ENCODE measurements at places on chromosomes 12 and 14.
A peak's percentile ranks its signal among the peaks of the same experiment; 100 is the strongest.

GRCh38 chr14:67517083-67517482 lies 16.0 kb upstream of the PLEKHH1 start:
- DNase-seq: no peak

- DNase-seq: no peak
These were observed 397.7 kb upstream of the DDHD1 start for GRCh38 chr14:53550776-53551175.

DNA sequence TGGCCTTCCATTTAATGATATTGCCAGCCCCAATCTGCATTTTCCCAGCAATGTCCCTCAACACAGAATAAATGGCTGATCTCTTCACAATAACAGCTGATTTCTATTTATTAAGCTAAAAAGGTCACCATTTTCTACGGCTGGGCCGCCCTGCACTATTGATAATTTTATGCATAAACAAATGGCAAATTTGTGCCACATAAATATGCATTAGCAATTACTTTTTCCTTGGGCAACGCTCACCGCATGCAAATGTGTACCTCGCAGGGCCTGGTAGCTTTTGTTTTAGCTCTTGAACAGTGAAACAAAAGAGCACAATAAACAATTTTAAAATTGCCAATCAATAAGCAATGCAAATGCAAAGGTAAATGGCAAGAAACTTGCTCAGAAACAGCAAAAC lies 331.9 kb upstream of the SOX5 start:
- no peak for DNase-seq

DNA sequence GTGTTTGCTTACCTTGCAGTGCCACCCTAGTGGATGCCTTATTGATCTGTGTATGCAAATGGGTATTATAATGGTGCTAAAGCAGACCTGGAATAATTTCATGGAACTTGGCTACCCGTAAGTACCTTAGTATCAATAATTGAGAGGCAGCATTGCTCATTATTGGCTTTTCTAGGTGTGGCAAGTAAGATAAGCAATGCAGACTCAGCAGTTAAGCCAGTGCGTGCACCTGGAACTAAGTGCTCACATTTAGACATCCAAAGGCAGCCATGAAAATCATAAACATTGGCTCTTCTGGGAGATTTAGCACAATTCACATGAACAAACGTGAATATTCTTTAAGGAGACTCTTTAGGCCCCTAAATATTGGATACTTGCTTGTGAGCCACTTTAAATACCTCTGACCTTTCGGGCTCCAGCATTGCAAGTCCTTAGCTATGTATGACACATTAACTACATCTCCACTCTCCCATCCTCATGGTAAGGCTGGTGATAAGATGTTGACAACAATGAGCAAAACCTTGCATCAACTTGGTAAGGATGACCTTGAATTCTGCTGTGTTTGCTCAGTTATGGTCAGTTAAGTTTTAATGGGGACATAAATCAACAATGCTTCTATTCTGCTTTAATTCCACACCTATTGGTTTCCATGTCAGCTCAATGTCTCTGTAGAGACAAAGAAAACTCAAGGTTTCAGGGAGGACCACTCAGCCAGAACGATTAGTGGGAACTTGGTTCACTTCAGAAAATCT lies 112.0 kb downstream of the SLC5A8 start:
- DNase-seq: no peak

DNA sequence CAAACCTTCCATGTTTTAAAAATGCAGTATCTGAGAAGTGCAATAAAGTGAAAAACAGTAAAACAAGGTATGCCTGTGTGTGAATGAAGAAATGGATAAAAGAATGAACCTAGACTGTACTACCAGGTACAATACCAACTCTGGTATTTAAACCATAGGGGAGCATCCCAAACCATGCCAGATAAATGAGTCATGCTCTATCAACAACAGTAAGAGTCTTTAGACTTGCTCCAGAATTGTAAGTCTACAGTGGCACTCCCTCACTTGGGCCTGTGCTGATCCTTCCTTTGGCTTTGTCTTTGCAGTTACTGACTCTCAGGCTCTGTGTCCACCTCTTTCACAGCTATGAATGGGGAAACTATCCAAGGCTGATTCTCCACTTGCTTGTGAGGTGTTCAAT lies 38.1 kb downstream of the BBS10 start:
- no peak for DNase-seq

- DNase-seq: no peak
These were observed 295.7 kb upstream of the PRKD1 start for GRCh38 chr14:30223385-30223785.

GRCh38 chr12:104183443-104183842 lies 32.1 kb upstream of the TXNRD1 start:
- no peak for DNase-seq

DNA sequence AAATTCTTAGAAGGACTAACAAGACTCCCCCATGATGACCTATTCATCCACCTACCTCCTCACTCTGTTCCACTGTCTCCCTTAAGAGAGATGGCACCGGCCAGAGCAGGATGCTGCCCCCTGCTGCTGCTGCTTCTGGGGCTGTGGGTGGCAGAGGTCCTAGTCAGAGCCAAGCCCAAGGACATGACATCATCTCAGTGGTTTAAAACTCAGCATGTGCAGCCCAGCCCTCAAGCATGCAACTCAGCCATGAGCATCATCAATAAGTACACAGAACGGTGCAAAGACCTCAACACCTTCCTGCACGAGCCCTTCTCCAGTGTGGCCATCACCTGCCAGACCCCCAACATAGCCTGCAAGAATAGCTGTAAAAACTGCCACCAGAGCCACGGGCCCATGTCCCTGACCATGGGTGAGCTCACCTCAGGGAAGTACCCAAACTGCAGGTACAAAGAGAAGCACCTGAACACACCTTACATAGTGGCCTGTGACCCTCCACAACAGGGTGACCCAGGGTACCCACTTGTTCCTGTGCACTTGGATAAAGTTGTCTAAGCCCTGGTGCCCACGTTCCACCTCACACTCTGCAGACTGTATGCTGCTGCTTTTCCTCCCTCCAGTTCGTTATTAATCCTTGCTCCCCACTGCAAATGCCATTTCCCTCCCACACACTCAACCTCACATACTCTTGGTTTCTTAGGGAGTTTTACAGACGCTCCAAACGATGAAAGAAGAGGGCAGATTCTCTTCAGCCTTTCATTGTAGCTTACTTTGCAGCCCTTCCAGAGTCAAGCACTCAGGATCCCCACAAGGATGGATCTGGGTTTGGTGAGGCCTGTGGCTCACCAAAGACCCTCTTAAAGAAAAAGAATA lies at the start of gene RNASE8:
TSS of gene RNASE8 (plus strand) at position 20 of the 873 bp plus-strand sequence. CDS start at position 91, 71 bp downstream.
- DNase-seq: no peak

- DNase-seq: no peak
These were observed 103.2 kb downstream of the TBX5 start for GRCh38 chr12:114302606-114303315.

- no peak for DNase-seq
These were observed 245.0 kb downstream of the NUBPL start for GRCh38 chr14:31806249-31806648.

DNA sequence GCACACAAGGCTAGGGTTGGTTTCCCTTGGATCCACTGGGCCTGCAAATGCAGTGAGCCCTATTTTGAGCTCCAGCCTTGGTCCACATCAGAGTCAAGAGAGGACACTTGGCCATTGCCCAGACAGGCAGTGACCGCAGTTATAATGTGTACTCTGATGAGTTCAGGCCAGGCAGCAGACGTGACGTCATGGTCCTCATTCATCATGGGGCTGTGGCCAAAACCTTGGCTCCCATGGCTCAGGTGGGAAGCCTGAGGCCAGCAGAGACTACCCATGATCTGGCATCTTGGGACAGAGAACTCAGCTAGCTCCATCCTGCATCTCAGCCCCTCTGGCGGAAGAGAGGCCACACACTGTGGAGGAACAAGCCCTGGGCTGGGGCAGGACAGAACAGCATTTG lies 16.4 kb downstream of the TMEM63C start:
- DNase-seq: no peak

DNA sequence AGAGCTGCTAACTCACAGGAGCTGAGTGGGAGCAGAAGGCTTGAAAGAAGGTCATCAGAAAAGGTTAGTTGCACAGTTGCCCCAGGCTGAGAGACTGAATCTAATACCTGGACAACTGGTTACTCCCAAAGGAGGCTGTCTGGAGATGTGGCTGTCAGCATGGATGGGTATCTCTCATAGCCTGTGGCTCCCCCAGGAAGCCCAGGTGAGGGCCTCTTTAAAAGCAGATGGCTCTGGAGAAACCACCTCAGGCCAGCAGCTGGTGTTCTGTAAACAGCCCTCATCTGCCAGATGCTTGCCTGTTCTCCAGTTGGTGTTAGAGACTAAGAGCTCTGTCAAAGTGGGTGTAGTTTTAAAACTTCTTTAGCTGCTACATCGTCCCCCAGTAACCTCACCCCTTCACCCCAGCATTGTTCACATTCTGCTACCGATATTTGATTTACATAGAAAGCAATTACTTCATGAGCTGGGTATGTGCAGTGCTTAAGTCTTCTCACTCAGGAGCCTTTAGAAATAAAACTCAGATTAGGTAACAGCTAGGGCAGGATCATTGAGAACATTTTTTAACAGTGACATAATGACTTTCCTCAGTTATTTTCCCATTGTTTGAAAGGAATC lies 25.8 kb downstream of the DACT1 start:
- DNase-seq: peak; percentile 66

DNA sequence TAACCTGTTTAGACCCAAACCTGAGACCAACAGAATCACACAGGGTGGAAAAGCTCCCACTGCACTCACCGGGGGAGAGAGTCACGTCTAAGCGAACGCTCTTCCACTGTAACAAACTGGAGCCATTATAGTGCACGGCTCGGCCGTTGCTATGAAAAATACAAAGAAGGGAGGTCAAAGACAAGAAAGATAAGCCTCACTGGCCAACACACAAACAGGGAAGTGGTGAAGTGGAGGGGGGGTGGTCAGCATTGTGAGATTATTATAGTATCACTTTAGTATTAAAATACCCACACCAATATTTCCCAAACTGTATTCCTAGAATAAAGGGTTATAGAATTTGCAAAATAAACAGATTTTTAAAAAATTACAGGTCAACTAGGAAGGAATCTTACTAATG lies 90.9 kb downstream of the TRAFD1 start:
- DNase-seq: no peak

DNA sequence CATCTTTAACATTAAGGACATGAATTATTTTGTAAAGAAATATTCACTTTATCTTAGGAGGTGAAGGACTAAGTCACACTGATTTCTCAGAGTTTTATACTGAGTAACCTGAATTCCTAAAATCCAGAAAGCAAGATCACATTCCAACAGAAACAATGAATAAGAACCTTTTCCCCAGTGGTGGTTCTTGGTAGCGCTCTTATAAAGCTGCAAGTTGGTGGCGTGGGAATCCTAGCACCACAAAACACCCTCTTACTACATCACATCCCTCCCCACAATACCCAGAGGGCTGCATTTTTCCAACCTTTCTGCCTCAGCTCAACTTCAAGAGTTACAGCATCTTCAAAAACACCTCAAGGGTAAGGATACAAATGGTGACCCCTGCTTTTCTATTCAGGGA lies 44.0 kb upstream of the SMUG1 start:
- peak; percentile 63 for DNase-seq

DNA sequence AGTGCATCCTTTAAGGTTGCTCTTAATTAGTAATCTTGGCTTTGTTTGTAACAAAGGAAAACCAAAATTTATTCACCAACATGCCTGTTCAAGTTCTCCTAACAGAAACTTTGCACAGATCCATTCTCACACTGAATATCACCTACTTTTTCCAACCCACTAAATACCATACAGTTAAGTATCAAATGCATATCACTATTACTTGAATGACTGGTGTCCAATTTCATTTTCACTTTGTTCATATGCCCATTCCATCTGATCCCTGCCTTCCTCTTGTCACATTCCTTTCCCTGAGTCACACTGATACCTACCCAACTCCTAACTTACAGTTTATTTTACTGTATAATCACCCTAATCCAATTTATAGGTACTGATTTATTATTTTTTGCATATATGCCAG lies 286.4 kb downstream of the NELL2 start:
- no peak for DNase-seq

DNA sequence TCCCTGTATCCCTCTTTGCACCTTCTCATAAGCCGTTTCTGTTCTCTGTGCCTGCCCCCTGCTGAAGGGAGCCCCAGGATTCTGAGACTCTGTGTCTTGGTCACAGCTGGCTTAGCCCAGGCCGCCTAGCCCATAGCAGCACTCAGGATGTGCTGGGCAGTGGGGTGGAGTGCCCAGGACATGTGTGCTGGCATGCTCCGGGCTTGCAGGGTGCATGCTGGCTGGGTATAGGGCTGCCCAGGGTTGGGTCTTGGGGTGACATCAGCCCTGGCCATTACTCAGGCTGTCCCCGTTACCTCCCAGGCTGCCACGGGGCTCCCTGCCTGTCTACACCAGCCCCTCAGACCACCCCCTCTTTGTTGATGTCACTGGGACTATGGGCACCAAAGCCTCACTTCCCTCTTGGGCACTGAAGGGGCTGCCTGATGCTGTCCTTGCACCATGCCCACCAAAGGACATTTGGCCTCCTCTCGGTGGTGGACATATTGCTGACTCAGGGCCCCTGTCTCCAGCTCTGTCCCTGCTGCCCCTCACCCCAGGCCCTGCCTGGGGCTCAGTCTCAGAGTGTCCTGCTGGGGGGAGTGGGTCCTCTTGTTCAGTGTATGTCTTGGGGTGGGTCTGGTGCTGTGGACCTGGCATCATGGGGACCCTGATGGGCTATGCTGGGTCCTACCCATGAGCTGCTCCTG lies 2.4 kb downstream of the CEP170B start:
- no peak for DNase-seq

DNA sequence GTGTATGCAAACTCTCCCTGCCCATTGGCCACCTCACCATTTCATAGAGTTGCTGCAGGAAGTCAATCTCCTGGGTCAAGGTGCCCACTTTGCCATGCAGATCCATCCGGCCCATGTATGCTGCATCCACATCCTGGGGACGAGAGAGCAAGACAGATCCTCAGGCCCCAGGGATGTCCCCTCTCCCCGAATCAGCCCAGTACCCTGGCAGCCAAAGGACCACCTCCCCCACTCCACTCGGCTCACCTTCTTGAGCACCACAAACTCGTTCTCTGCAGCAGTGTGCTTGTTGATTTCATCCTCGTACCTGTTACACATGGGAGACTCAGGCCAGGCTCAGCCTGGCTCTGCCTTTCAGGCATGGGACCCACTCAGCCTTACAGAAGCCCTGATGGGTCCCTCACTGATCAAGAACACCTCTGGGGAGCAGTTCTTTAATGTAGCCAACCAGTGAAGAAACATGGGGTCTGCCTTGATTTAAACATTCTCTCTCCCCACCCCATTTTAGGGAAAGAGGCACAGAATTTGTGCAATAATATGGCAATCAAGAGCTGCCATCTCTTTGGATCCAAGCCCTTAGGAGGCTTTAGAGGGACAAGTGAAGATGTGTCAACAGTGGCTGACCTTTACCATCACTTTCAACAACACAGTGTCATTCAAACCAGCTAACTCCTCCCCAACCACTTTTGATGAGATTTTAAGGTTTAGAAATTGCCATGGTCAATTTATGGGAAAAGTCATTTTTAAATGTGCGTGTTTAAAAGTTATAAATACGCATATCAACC lies 3.9 kb downstream of the KRT79 start:
- DNase-seq: no peak

GRCh38 chr12:50060120-50060468 lies 2.7 kb downstream of the ASIC1 start:
- no peak for DNase-seq

- DNase-seq: no peak
These were observed 31.9 kb downstream of the MMAB start for GRCh38 chr12:109541413-109541726.

Data from AG04449 (cell line).